ENCODE measurements at places on chromosomes 1 and 21.

DNA sequence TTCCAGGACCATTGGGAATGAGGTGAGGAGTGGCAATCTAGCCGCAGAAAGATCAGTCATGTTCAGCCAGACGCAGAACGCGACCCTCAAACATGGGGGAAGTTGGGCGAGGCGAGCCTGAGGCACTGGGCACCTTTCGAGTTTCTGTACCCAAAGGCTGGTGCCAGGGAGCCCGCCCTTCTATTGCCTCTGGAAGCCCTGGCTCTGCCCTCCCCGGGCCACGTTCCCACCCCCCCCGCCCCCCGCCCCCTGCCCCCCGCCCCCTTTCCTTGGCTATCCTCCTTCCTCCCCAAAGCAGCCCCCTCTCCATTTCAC is 2.2 kb upstream of the ZBTB7B start:
- no peak for DNase-seq

DNA sequence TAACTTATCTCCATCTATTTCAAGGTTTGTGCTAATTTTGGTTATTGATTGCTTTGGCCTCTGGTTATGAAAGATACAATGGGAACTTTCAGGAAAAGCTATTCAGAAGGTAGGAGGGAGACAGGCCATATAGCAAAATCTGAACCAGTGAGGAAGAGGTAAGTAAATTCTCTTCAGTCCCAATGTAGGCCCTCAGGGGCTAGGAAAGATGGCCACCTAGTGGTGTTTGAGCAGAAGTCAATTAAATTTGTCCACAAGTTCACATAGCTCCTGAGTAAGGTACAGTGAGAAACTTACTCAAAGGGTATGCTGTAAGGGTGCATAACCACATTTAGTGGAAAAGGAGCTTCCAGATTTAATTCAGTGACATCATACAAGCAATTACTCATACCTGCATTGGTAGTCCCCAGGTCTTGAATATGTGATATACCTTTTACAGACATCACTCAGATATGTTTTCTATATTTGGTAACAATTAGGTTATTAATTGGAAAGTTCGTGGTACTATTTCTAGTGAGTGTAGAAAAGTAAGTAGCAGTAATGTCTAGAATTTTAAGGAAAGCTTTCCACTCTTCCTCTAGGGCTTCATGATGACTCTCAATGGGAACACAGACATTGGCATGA is 21.4 kb upstream of the FMO1 start:
- DNase-seq, result peak; percentile 37

DNA sequence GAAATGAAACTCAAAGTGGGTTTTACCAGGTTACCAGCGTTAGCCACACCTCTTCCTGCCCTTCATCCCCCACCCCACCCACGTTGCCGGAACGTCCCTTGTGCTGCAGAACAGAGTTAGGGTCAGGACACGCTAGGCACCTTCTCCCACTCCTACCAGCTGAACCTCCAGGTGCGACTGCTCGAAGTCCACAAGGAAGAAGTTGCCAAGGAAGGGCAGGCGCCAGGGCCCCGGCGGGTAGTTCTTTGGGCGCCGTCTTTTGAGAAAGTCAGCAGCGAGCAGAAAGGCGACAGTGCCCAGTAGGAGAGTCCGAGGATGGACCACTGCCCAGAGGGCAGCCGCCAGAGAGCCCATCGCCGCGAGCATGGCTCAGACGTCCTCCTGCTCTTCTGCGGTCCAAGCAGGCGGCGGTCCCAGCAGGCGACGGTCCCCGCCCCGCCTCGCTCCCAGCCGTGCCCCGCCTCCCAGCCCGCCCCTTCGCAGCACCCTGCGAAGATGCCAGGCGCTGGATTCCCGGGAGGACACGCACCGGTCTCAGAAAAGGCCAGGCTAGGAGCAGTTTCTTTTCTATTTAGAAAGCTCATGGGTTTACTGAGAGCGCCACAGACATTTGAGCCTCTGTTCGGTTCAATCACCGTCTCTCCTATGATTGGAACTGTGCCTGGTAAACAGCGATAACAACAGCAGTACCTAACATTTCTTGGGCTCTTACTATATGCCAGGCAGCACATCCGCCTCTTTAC is at the start of gene CYP2J2:
Gene CYP2J2, minus strand, starts transcription at position 393 of the 743 bp plus-strand sequence. Its CDS starts 27 bp downstream, at position 366.
- DNase-seq, result peak; percentile 7

DNA sequence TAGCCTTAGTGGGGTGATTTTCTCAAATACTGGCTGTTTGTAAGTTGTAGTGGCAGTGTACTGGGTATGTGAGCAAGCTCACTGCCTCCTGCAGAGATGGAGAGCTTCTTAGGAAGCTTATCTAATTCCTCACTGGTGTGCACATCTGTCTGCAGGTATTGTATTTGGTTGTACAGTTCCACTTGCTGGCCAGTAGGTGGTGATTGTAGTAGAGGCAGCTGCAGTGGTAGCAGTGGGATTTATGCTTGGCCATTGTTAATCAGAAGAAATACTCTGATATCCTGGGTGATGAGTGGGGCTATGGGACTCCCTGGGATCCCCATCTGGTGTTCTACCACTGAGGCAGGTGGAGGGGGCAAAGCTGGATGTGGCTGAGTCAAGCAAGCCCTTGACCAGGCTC is 276.1 kb upstream of the SPAG17 start:
- DNase-seq, result no peak

DNA sequence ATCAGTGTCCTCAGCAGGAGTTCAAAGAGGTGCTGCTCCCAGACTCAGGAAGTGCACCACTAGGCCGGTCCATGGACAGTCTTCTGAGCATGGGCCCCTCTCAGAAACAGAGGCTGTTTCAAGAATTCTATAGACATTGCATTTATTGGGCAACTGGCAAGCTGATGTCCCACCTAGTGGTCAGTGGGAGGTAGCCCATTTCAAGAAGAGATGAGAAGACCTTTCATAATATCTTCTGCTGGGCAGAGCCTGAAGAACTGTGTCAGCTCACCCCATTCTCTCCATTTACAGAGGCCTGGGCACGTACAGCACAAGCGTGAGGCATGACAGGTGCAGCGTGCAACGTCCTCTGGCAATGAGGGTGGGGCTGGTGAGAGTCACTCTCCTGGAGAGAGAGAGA is 216.0 kb downstream of the DYRK1A start:
- peak; percentile 56 for DNase-seq

DNA sequence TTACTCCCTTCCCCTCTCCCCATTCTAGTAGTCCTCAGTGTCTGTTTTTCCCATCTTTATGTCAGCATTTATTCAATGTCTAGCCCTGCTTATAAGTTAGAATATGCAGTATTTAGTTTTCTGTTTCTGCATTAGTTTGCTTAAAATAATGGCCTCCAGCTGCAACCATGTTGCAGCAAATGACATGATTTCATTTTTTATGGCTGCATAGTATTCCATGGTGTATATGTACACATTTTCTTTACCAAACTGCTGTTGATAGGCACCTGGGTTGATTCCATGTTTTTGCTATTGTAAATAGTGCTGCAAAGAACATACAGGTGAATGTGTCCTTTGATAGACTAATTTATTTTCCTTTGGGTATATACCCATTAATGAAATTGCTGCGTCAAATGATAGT is 267.7 kb downstream of the SRGAP2C start:
- DNase-seq, result no peak

GRCh38 chr1:113530021-113530420 is 139.7 kb downstream of the MAGI3 start:
- DNase-seq, result no peak

- no peak for DNase-seq
These were observed 37.2 kb downstream of the ROR1 start for GRCh38 chr1:63810936-63811469.

DNA sequence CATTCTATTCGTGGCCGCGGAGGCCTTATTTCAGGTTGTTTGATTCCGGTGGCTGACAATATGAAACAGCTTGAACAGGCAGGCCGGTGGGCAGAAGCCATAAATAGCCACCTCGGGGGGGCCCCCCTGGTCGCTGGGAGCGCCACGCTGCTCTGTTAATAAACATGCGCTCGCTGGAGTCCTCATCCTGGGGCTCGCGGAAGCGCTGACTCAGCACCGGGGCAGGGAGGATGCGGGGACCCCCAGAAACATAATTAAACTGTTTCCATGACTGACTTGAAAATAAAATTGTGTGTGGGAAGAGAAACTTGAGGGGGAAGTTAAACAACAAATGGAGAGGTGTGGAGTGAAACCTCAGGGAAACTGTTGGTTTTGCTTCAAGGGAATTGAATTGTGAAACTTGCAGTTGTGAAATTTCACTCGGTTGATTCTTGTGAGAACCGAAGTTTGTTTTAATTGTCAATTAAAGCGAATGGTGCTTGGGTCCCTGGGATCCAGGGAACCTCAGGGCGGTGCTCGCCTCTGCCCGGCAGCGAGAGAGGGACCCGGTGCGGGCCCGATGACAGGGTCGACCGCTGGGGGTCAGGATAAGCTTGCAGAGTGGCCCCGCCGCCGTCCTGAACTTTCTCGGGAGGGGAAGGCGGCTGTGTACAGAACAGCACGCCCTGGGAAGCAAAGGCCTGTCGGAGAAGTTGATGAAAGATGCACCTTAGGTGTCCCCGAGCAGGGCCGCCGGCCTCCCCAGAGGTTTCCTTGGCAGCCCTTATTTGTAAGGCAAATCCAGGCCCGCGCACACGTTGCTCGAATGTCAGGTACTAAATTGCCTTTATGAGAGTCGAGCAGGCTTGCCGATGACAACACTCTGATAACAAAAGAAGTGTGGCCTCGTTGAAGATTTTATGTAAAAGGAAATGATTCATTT is 176.9 kb upstream of the LMO4 start:
- peak; percentile 87 for DNase-seq

DNA sequence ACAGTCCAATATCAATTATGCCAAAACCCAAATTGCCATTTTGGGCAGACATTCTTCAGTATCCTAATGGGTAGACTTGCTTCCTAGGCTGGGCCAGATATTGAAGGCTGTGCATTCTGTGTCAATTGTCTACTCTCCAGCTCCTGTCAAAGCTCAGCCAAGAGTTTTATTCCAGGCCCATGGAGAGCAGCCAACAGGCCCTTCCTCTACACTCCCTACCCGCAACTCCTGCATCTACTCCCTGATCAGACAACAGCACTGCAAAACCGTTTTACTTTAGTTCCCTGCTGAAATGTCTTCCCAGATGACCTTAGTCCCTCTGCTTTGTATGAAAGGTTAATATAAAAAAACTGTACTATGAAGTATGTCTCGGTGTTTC is 6.6 kb upstream of the ADORA3 start:
- DNase-seq, result no peak

DNA sequence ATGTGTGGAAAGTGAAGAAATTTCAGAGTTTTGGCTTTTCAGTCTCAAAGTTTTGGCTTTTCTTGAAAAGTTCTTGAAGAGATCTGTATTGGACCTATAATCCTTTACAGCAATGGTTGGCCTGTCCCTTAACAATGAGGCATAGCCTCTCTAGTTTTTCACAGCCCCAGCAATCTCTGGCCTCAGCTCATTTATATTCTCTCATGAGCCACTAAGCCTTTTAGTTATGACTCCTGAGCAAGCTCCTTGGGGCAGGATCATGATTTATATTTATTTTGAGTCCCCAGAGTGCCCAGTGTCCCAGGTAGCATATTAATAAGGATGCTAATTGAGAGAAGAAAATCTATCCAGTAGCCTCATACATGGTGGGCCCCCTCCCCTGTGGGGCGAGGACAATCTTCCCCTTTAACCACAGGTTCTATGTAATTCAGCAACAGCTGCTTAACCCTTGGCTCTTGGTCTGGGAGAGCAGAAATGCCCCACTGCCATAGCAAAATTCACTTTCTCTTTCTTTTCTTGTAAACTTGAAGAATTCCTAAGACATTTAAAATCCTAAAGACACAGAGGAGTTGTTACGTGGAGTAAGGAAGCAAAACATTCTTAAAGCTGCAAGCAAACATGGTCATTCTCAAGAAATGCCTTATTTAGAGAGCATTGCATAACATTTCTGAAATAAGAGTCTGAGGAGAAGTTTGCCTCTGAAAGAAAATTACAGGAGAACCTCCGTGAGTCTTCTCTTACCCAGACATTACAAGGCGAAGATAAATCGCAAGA is 6.3 kb downstream of the NGF start:
- DNase-seq, result peak; percentile 52
